ENCODE measurements at places on chromosomes 2 and 18. TPM values are rescaled to one million over a fixed set of nuclear protein-coding genes. Genes with fewer than 3 reads are reported as not detected.

The SCTR gene
- total RNA-seq, result 3.2 TPM

The ZNF532 gene
- 76.5 TPM for total RNA-seq

The MTA3 gene
- 20.5 TPM for total RNA-seq

The EFR3B gene
- total RNA-seq, result 13.1 TPM

The ZNF407 gene
- 14.1 TPM for total RNA-seq

The GPR39 gene
- total RNA-seq, result 10.1 TPM

The CD207 gene
- total RNA-seq, result not detected

The SOX11 gene
- 0.06 TPM for total RNA-seq

The SCN1A gene
- 21.5 TPM for total RNA-seq

The UGT1A5 gene
- total RNA-seq, result 1.0 TPM

The THSD7B gene
- total RNA-seq, result not detected

All from upper lobe of left lung (tissue), 6 donors.